ENCODE measurements at places on chromosomes 3 and 15.

DNA sequence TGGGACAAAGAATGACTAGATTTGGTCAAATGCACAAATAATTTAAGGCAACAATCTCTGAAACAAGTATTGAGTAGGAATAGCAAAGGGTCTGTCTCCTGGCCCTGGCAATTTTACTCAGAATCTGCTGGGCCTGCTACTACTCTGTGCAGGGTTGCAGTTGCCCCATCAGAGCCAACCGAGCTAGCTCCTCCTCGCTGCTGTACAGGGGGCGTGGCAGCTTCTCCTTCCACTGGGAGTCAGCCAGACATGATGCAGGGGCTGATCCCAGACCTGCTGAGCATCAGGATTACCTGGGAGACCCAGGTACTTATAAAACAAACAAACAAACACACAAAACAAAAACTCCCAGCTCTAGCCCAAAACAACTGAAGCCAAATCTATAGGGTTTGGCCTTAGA, 30.5 kb upstream of the PXYLP1 start:
- DNase-seq: no peak

- no peak for DNase-seq
These were observed 32.3 kb downstream of the UPK1B start for GRCh38 chr3:119205685-119206084.

- no peak for DNase-seq
These were observed 98.7 kb downstream of the SMAD6 start for GRCh38 chr15:66800584-66801235.

GRCh38 chr15:40307421-40308211, at the start of gene PLCB2:
Gene PLCB2, minus strand, starts transcription at chr15:40307935. Its CDS starts 263 bp downstream, at chr15:40307672.
- no peak for DNase-seq

- DNase-seq: peak; percentile 15
These were observed 151.2 kb upstream of the CDIN1 start for GRCh38 chr15:36428102-36428845.

GRCh38 chr3:56677286-56677685, 5.8 kb downstream of the TASOR start:
- DNase-seq: no peak

DNA sequence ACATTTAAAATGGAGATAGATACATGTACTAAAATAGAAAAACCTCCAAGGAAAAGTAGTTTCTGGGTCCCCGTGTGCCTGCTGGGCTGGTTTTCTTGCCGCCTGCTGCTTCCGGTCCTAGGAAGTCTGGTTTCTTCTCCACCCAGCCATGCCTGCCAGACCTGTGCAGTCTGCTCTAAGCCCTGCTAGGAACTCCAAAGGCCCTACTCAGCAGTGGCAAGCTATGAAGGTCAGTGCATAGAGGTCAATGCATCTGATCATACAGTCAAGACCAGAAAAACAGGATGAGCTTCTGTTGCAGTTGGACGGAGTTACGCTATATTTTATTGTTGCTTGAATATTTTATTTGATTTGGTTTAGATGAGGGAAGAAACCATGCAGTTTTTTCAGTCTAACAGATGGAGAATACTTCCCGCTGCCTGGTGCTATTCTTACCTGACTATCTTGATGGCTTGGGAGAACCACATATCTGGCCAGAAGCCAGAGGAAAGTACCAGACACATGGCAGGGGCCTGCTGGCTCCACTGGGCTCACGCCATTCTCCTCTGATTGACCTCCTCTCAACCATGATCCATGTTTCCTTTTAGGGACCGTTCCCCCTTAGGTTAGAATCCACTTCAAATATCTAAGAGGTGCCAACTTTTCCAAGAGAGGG, 226.8 kb upstream of the ST8SIA2 start:
- DNase-seq: no peak

- no peak for DNase-seq
These were observed 207.4 kb downstream of the CBLB start for GRCh38 chr3:105661461-105661860.

- no peak for DNase-seq
These were observed 183.0 kb downstream of the ABHD5 start for GRCh38 chr3:43873723-43874122.

- DNase-seq: no peak
These were observed 18.7 kb downstream of the PAQR5 start for GRCh38 chr15:69317392-69317841.

DNA sequence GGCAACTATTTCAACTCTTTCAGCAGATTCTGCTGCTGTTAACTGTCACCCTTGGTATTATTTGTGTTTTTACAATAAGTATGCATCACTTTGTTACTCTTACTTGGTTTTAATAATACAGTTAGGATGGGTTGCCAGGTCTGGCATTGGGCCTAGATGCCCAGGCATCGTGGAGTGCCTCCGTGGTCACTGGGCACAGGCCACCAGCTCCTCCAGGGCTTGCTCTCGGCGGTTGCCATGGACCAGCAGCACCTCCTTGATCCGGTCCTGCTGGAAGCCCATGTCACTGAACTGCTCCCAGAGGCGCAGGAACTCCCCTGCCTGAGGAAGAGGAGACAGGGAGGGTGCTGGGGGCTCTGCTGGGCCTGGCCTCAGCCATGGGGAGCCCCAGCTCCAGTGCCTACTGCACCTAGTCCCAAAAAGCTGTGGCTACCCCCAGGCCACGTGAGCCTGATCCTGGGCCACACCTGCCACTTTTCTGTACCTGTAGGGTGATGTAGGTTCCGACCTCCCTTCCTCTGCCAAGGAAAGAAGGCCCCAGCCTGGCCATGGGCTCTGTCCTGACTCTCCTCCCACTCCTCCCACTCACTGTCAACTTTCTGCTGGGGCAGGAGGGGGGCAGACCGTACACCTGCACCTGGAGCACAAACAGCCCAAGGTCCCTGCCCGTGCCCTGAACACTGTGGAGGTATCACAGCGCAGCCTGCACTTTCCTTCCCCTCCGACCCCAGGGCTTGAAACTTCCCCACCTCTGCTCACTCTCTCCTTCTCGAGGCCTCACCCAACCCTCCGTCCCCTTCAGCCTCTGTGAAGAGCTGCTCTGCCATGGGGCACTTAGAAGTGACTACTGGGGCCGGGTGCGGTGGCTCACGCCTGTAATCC, 16.6 kb downstream of the KBTBD13 start:
- DNase-seq: no peak

DNA sequence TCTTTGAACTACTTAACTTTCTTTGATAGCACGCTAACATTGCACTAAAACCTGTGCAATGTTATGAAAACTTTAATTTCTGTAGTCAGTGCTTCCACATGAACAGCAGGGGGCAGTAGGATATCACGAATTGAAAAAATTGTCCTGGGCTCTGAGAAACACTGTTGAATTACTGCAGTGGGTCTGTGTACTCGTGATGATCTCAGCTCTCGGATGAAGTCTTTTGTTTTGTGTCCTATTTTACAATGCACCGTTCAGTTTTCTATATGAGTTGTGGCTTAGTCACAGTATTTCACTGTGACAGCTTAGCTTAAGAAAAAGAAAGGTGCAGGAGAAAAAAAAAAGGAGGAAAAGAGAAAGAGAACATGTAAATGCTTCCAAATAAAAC, 141.3 kb upstream of the CCDC54 start:
- peak; percentile 46 for DNase-seq

Data from body of pancreas (tissue), 4 donors.